SW 1271 (cell line): ENCODE measurements at places on chromosomes 11 and 22.
A peak's percentile ranks its signal among the peaks of the same experiment; 100 is the strongest.

GRCh38 chr11:41201156-41201555 lies 258.3 kb downstream of the LRRC4C start:
- no peak for DNase-seq

- no peak for DNase-seq
Observed at GRCh38 chr11:78325274-78325781, 92.3 kb downstream of the GAB2 start.

GRCh38 chr22:47057916-47058585 lies 295.6 kb downstream of the TBC1D22A start:
- no peak for DNase-seq

DNA sequence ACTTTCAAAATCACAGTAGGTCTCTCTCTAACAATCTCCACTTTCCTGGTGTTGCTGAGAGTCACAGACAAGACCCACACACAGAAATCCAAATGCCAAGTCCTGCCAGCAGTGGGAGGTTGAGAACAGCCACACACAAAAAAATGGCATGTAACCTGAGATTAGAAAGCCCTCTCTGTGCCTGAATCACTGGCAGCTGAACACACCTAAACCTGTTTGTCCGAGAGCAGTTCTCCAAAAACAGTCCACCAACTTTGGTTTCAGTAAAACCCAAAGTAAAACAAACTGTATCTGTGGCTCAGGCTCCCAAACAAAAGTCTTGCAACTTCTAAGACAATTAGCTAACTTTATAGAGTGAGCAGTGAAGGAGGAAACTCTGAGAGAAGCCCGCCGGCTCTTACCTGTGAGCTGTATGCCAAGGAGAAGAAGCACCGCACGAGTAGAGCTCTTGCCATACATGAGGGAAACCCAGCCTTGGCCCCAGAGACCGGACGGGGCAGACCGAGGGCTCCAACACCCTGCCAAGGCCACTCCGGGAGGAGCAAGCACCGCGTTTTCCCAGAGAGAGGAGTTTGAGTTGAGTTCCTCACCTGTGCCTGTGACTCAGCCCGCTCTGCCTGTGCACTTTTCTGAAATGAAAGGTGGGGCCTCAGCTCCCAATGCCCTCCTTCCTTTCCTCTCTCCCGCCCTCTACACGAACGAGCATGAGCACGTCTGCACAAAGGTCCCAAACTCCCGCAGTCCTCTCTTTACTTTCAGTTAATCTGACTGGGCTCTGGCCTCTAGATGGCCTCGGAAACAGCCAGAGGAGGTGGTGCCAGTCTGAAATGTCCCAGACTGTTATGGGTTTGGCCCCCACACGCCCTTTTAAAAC lies at the start of gene MPZL2:
TSS of gene MPZL2 (minus strand) at position 603 of the 874 bp plus-strand sequence. CDS start at position 459, 144 bp downstream.
- DNase-seq, result no peak

DNA sequence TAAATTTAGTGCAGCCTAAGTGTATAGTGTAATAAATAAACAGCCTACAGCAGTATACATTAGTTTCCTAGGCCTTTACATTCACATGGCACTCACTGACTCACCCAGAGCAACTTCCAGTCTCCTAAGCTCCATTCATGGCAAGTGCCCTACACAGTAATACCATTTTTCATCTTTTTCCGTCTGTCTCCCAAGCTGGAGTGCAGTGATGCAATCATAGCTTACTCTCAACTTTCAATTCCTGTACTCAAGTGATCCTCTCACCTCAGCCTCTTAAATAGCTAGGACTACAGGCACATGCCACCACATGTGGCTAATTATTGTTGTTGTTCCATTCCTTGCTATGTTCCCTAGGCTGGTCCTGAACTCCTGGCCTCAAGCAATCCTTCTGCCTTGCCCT lies 54.4 kb downstream of the FCHSD2 start:
- no peak for DNase-seq

DNA sequence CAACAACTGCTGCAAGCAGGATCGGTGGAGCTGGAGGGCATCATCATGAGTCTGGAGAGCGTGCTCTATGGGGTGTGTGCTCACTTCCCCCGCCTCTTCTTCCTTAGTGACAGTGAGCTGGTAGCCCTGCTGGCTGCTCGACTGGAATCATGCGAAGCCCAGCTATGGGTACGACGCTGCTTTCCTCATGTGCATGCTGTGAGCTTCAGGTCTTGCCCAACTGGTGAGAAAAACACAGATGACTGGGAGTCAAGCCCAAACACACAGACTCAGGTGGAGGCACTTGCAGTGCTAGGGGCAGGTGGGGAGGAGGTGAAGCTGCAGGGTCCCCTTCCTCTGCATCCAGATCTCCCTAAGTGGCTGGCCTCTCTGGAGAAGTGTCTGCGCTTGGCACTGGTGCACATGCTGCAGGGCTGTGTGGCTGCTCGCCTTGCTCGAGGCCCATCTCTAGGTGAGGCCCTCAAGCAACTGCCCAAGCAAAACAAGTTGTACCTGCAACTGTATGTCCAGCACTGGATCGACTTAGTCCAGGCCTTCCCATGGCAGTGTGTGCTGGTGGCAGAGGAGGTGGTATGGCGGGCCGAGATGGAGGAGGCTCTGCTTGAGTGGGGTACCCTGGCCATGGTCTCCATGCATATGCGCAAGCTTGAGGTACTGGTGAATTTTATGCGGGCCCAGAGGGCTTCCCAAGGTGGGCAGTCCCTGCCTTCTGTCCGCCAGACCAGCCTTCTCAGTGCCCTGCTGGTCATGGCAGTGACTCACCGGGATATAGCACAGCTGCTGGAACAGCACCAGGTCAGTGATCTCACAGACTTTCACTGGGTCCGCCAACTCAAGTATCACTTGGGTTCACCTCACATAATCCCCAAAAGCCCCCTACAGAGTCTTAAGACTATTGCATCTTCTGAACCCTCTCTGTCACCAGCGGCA lies 48.1 kb downstream of the DNHD1 start:
- DNase-seq, result no peak

DNA sequence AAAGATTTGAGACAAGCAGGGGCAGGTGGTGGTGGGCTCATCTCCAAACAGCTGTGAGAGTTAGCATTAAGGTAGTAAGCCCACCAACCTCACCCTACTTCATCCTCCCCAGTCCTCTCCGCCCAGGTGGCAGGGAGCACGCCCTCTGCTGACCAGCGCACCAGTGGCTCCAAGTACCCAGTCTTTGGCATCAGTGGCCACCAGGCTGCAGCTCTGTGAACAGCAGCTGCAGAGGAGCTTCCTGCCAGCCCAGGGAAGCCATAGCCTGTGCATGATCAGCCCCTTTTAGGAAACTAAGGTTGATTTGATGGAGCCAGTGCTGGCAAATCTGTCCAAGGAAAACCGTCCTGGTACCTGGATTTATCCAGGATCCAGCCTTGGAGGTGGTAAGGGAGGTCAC lies 21.7 kb downstream of the CAVIN3 start:
- DNase-seq, result peak; percentile 53

DNA sequence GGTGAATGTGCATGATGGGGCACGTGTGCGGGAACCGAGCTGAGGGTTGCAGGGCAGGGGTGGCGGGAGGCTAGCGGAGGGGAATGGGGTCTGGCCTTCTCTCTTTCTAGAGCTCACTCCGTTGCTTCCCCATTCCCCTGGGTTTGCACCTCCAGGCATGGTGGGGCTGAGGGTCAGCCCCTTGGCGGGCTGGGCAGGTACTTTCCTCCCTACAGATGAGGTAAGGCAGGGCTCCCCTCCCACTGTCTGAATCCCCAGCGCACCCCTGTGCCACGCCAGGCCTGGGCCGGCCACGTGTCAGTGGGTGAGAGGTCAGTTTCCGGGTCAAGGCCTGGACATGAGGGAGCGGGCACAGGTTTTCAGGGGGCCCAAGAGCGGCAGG lies 8.9 kb downstream of the SUSD2 start:
- no peak for DNase-seq

- DNase-seq, result no peak
Observed at GRCh38 chr22:37016134-37016910, 2.9 kb downstream of the TST start.

- DNase-seq, result no peak
Observed at GRCh38 chr11:77503006-77503405, 29.1 kb upstream of the PAK1 start.

GRCh38 chr22:24326266-24326665 lies 55.6 kb downstream of the SPECC1L start:
- DNase-seq, result no peak

GRCh38 chr11:115848080-115848479 lies 343.9 kb upstream of the CADM1 start:
- DNase-seq, result no peak

GRCh38 chr11:46677169-46677568 lies 23.2 kb downstream of the ARHGAP1 start:
- DNase-seq, result no peak

GRCh38 chr11:8442301-8442700 lies 151.7 kb downstream of the STK33 start:
- DNase-seq, result no peak

- no peak for DNase-seq
Observed at GRCh38 chr11:48008951-48009270, 28.6 kb downstream of the PTPRJ start.

GRCh38 chr11:122616718-122617117 lies 38.8 kb upstream of the UBASH3B start:
- no peak for DNase-seq

DNA sequence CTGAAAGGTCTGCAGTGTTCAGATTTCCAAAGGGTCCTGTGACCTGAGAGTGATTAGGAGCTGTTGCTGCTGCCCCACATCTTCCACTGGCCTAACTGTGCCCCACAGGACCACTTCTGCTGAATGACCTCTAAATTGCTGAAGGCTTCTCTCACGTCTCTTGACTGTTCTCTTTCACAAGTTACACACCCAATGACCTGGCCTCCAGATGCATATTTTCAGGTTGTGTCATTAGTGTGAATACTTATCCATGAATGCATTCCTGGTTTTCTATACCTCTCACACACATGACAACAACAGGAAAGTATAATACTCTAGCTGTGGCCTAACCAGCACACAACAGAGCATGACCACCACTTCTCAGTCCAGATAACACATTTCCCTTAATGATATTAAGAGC lies 15.4 kb downstream of the PRR14L start:
- peak; percentile 12 for DNase-seq

GRCh38 chr11:131288521-131289091 lies 81.8 kb upstream of the NTM start:
- DNase-seq, result no peak

- DNase-seq, result no peak
Observed at GRCh38 chr11:8775734-8776133, 93.1 kb downstream of the RPL27A start.

- no peak for DNase-seq
Observed at GRCh38 chr11:1342946-1343345, 33.5 kb upstream of the TOLLIP start.

- DNase-seq, result no peak
Observed at GRCh38 chr11:8257003-8257664, 6.5 kb downstream of the LMO1 start.

DNA sequence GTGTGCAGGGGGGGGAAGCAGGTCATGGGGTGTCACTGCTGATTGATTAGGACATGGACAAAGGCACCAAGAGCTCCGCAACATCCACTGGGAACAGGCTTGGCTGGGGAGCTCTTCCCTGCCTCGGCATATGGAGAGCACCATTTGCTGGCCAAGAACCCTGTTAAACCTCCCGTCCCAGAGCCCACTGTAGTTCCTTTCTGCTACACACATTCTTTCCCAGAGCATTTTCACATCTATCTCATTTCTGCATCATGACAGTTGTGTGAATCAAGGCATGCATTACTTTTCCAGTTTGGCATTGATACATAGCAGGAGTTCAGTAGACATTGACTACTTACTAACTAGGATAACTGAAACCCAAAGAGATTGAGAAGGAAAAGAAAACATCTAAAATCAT lies 333.4 kb upstream of the B3GAT1 start:
- DNase-seq, result no peak

GRCh38 chr11:12682737-12683500 lies 8.7 kb downstream of the TEAD1 start:
- no peak for DNase-seq

- DNase-seq, result peak; percentile 33
Observed at GRCh38 chr11:11416917-11417316, 63.9 kb upstream of the CSNK2A3 start.

GRCh38 chr11:17724020-17724908 lies 4.9 kb downstream of the MYOD1 start:
- no peak for DNase-seq

GRCh38 chr22:22058633-22059290 lies 76.2 kb upstream of the TOP3B start:
- DNase-seq, result no peak

GRCh38 chr11:121091492-121092152 lies 9.4 kb upstream of the TECTA start:
- DNase-seq, result no peak

DNA sequence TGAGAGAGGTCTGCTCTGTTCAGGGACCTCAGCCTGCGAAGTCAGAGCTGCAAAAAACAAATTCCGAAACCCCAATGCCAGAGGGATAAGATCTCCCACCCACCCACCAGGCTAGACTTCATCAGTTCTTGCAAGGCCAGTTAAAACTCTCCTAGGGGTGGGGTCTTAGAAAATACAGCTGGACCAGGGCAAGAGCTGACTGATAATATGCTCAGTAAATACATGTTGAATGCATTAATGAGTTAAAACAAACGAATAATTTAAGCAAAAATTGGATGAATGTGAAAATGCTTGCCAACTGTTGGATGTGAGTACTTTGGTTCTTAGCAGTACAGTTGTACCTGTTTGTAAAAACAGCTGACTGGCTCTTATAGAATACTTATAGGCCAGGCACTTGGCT lies 129.8 kb downstream of the SERGEF start:
- no peak for DNase-seq

- DNase-seq, result no peak
Observed at GRCh38 chr11:22343371-22344032, 5.3 kb downstream of the SLC17A6 start.

DNA sequence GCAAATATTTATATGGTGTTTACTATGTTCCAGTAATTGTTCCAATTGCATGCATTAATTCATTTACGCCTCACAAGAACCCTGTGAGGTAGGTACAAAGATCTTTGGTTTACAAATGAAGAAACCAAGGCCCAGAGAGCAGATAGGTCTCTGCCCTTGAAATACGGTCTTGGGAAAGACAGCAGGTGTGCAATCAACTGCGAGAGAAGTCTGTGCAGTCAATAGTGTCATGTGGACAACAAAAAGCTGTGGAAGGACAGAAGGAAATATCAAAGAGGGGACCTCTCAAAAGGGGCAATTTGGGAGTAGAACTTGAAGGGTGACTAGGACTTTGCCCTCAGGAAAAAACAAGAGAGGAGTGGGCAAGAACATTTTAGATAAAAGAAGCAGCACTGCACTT lies 8.9 kb downstream of the CNTF start:
- DNase-seq, result no peak

GRCh38 chr11:110513846-110514437 lies 84.2 kb downstream of the FDX1 start:
- DNase-seq, result no peak

- no peak for DNase-seq
Observed at GRCh38 chr11:134283461-134284230, 7.5 kb downstream of the GLB1L3 start.

GRCh38 chr22:42357634-42358296 lies 74.4 kb downstream of the NFAM1 start:
- no peak for DNase-seq

DNA sequence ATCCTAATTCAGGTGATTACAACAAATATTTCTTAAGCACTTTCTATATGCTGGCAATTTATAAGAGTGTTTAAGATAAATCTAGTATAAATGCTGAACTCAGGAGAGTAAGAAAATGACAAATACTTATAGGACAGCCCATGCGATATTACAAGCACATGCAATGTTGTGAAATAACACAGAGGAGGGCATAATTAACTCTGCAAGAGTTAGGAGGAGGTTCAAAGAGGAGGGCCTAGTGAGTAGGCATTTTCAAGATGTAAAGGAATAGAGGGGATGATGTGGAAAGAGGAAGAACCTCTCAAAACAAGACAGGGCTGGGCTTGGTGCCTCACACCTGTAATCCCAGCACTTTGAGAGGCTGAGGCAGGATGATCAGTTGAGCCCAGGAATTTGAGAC lies 37.1 kb upstream of the IL17RA start:
- no peak for DNase-seq
